COR-L47 (cell line): ENCODE measurements at places on chromosomes 7 and 10.

DNA sequence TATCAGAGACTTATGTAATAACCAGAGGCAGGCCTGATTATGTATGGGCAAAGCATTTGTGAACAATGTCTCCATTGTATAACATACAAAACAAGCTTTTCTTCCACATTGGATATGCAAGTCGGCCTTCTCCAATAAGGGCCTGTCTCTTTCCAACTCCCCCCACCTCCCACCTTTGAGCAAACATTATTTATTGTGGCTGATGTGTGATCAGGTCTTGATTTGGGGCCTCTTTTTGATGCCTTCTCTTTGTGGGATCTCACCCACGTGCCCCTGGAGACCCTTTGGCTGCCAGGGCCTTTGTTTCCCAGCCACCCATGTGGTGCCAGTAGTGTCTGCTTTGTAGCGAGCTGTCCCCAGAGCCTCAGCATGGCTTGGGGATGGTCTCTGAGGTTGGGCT is 53.0 kb downstream of the TCF7L2 start:
- DNase-seq = no peak

DNA sequence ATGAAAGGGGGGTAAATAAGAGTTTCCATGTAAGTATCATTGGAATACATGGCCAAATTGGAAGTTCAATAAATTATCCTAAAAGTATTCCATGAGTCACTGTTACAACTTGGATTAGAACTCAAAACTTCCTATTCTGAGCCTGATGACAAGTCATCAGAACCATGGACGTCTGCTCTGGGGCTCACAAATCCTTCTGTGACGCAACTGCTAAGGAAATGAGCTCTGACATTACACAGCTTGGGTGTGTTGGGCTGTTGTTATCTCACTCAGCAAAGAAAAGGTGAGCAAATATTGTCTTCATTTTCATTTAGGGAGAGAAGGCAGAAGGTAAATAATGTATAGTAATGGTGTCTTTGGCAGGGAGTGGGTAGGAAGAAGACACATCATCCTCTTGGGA is 214.8 kb upstream of the ADO start:
- no peak for DNase-seq

GRCh38 chr7:414681-415560 is 104.7 kb downstream of the PDGFA start:
- DNase-seq = no peak

GRCh38 chr7:34067005-34067778 is 161.9 kb downstream of the BMPER start:
- DNase-seq = peak; percentile 23

GRCh38 chr7:155371884-155372781 is 74.5 kb downstream of the INSIG1 start:
- no peak for DNase-seq

DNA sequence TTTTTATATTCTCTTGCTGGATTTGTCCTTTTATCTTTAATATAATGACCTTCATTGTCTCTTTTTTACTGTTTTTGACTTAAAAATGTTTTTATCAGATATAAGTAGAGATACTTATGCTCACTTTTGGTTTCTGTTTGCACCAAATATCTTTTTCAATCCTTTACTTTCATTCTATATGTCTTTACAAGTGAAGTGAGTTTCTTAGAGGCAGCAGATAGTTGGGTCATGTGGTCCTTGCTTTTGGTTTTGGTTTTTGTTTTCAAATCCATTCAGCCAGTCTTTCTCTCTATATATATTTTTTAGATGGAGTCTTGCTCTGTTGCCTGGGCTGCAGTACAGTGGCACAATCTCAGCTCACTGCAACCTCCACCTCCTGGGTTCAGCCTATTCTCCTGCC is 932.4 kb upstream of the LRRTM3 start:
- no peak for DNase-seq

DNA sequence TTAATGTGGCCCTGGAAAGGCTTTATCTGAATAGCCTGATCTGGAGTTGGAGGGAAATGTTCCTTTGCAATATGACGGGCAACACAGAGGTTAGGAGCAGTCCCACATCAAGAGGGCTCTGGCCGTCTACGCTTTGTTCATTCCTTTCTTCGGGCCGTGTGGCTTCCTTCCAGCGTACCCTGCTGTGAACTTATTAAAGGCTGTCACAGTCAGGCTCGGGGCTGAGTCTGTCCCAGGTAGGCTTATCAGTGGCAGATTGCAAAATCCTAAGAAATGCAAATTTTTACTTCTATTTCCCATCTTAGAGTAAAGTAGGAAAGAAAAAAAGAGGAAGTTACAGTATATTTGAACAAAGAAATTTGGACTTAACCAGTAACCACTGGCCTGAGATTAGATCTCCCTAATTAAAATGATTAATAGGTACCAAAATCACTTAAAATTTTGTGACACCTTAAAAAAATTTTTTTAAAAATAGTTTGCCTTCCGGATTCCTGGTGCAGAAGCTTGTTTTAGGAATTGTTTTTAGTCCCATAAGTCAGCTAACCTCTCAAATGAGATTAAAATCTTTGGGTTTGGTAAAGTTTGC is 453.1 kb upstream of the MKI67 start:
- DNase-seq = no peak

DNA sequence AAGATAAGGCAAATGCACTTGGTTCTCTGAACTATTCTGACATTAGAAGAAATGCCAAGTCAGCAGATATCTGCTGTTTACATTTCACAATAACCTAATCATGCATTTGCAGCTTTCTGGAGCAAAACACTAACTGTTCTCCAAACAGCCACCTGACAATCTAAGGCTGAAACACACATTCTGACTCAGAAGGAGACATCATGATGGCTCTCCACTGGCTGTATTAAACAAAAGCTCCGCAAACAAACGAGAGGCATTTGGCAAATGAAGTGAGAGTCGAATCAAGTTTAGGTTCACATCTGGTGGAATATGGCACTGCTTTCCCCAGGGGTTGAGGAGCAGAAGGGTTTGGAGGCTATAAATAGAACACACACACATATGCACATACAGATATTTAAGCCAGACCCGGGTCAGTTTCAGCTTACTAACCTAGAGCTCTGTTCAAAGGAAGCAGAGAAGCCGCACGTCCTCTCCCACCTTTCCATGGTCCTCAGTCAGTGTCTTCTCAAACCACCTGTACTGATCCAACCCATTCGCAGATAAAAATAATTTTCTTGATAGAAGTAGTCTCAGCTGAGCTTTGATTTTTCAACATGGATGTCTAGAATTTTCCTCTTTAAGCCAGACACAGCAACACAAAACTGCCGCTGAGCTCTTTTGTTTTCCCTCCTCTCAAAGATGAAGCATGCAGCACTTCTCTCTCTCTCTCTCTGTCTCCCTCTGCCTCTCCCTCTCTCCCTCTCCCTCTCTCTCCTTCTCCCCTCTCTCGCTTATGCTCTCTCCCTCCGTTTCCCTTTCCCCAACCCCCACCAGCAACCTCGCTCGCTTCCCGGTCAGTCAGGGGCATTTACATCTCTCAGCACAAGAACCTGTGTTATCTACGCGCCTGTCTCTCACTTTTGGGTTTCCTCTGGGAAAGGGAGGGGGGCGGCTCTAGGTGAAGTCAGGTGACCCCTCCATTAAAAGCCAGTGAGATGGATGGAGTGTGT is 682.8 kb downstream of the MAGI2 start:
- peak; percentile 19 for DNase-seq

DNA sequence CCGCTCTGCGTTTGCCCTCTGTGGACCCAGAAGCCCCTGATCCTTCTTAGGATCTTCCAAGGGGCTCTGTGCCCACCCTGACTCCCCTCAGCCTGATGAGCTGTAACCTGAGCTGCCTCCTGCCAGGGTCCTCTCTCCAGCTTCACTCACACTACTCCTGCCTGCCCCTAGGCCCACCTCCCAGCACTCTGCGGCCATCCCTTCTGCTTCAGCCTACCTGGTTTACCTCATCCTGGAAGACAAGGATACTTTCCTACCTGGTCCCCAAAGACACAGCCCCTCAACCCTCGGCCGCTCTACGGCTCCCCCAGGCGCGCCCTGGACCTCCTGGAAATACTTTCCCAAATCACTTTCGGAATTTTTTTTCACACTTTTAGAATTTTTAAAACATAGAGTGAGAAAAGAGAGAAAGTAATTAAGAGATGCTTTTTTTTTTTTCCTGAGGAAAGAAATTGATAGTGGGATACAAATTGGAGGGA is 6.4 kb upstream of the ZNF862 start:
- no peak for DNase-seq

DNA sequence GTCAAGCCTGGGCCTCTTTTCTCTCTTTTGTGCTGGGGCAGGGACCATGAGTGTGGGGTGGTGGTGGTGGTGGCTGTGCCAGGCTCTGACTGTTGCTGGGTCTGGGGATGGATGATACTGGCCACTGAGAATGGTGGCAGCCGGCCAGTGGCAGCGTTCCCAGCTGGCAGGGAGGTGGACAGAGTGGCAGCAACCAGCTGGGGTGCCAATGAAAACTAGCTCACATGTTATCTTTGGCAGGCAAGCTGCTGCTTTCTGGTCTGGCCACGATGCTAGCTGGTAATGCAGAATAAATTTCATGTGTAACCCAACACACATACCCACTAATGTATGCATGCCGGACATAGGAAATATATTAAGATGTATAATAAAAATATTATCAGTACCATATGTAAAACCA is 95.0 kb upstream of the SLC26A5 start:
- DNase-seq = peak; percentile 18

GRCh38 chr7:22867003-22867402 is 44.4 kb upstream of the TOMM7 start:
- no peak for DNase-seq

GRCh38 chr7:121182902-121183301 is 145.9 kb upstream of the WNT16 start:
- DNase-seq = no peak

DNA sequence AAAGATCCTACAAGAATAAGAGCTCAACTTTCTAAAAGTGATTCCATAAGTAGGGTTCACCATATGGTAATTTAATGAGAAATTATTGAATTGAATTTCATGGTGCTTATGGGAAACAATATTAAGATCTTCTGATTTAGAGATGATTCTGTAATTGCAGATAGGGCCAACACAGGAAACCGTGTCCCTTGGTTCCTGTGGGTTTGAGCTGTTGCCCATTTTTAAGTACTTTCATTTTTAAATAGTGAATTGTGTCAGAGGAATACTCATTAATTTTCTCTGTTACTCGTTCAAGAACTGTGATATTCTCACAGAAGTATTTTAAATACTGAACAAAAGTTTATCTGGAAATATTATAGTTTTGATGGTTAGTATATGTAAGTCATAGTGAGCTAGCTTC is 129.2 kb downstream of the SRI start:
- no peak for DNase-seq

- DNase-seq = no peak
Measured at GRCh38 chr7:157352516-157352915, 15.7 kb downstream of the DNAJB6 start.
